ENCODE measurements at places on chromosomes 3 and 15.

DNA sequence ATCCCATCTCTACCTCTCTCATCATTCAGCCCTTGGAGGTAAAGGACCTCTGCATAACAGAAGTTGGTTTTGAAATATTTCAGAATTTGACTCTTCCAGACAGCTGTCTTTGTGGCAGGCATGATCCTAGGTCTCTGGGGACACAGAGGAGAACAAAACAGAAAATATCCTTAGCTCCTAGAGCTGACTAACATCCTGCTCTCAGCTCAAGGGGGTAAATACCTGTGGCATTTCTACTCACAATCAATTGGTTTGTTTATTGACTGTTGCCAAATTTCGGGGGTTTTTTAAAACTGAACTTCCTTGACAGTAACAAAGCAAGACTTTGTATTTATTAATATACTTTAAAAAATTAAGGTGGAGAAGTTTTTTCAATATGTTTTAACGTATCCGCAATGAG is 78.8 kb downstream of the EOMES start:
- no peak for DNase-seq

DNA sequence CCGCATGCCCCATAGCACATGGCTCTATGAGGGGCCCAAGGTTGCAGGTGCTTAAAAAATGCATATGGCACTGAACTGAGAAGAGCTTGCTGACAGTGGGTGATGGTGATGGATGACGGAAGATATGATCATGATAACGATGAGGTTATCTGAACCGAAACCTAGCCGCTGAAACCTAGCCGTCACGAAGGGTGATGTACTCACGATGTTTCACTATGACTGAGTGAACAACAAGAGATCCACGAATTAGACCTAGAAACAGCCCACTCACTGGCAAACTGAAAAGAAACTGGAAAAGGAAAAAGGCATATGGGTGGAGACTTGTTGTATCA is 57.6 kb upstream of the BCL6 start:
- no peak for DNase-seq

DNA sequence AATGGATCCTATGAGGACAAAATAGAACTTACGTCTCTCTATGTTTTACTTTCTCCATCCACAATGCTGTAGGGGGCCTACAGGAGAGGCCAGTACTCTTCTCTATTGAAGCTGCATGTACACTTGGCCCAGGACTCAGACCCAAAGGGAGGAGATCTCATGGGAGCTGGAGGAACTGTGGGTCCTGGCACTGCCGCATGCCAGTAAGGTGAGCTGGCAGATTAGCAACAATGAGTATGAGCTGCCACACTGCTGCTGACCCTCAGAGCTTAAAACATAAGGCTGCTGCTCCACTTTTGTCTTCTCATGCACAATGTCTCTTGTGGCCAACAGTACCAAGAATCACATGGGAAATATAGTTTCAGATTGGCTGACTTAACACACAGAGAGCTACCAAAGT is 57.8 kb upstream of the TBC1D5 start:
- DNase-seq, result no peak

- DNase-seq, result no peak
Observed at GRCh38 chr3:143000528-143000927, 842 bp upstream of the U2SURP start.

GRCh38 chr3:46194868-46195553 is 13.1 kb downstream of the CCR1 start:
- DNase-seq, result no peak

DNA sequence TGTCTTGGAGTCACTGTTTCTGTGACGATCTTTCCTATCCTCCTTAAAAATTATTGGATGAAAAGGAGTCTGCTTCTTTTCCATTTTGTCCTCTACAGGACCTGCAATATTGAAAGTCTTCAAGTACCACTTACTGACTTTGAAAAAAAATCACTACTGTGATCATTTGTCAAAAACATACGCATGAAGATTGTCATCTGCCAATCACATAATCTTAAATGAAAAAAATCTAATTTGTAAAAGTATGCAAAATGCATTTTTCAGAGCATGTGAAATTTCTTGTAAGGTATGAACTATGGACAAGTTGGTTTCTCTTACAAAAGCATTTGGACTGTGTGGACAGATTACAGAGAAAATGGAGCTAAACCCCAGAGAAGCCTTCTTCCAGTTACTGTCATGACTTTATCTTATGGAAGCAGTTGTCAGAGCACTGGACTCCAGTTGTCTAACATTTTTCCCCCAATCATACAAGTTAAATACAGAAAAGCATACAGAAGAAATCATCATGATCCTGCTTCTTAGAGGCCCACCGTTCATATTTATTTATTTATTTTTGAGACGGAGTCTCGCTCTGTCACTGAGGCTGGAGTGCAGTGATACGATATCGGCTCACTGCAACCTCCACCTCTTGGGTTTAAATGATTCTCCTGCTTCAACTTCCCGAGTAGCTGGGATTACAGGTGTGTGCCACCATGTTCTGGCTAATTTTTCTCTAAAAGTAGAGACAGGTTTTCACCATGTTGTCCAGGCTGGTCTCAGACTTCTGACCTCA is 3.4 kb upstream of the PXK start:
- DNase-seq, result no peak

- DNase-seq, result no peak
Observed at GRCh38 chr3:49930168-49930690, 618 bp upstream of the MON1A start.

- DNase-seq, result no peak
Observed at GRCh38 chr15:63476229-63476632, 28.2 kb upstream of the USP3 start.

DNA sequence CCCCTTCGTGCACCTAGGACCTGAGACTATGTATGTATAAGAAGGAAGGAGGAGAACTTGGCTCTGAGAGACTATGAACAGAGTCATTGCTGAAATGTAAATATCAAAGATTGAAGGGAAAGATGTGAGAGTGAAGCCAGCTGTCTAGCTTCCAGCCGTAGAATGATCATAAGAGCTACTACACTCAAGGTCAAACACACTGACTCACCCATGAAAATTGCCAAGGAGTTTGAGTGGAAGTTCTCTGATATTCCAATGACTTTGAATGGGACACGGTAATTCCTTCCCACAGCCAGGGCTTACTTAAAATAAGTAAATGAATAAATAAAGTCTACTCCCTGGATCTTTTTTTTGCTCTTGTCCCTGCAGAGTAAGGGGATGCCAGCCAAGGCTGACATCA is 398.9 kb upstream of the TPRG1 start:
- DNase-seq, result no peak

DNA sequence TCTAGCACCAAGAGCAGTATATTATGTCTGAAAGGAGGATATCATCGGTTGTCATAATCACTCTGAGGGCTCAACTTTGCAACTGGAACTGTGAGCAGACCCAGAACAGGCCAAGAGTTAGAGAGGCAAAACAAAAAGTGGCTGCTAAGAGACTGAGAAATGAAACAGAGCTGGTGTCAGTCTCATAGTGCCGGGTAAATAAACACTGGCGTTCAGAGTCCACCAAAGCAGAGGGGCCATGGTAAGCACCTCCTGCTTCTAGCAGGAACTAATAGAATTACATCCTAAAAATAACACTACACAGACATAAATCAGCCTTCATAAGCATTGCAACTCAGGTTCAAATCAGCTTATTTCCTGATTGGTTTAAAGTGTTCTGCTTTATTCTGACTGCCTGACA is 10.3 kb upstream of the IL12A start:
- no peak for DNase-seq

GRCh38 chr15:40991355-40991754 is 38.1 kb downstream of the CHAC1 start:
- DNase-seq, result no peak

GRCh38 chr3:157832588-157832987 is 273.6 kb downstream of the SHOX2 start:
- DNase-seq, result no peak

DNA sequence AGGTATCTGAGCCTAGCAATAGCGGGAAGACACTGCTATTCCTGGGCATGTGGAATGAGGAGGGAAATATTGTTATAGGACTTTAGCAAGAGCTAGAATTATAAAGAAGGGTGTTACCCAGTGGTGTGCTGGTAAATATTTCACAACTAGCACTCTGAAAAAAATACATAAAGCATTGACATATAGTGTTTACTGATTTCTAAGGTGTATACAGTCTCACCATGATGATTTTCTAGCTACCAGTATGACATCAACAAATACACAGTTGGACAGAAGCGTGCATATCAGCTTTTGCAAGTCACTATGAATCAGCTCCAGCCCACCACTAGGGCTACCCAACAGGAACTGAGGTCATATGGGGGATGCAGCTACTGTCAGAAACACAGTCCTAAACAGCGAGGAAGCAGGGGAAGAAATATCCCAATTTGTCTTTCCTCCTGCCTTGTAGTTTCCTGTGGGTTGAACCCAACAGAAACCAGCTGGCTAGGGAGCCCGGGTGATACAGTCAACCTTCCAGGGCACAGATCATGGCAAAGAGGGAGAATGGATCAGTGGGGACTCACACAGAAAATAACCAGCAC is 39.6 kb downstream of the HGD start:
- DNase-seq, result no peak

GRCh38 chr3:15497964-15498363 is 23.5 kb downstream of the COLQ start:
- DNase-seq, result no peak

DNA sequence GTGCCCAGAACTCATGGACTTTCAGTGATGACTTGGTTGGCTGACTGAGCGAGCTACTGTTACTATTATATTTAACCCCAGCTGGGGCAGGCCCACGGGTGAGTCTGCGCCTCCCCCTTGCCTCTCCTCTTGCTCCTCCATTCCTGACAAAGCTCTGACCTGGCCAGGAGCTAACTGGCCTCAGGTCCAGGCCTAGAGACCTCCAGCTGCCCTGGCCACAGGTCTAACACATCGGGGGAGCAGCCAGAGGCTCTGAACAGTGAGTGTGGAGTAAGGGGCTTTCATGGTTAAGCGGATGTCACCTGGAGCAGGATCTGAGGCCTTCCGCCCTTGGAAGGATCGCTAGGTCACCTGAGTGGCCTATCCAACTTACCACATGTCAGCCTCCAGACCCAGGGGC is 96.3 kb upstream of the HERC1 start:
- DNase-seq, result no peak

GRCh38 chr3:108133858-108134554 is 43.2 kb upstream of the CD47 start:
- DNase-seq, result no peak

DNA sequence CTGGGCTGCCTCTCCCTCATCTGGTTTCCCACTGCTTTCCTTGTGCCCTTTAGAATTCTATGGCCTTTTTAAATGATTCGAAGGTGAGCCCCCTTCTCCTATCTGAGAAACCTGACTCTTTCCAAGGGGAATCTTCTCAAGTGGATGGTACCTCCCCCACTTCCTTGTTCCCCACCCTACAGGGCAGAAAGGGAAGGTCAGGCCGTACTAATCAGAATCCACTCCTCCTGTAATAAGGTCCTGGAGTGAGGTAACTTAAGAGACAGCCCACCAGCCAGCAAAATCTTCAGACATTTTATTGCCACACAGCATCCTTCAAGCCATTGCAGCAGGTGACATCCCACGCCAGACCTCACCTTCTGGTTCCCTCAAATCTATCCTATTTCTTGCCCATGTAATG is 84.5 kb downstream of the MINAR1 start:
- DNase-seq, result no peak

DNA sequence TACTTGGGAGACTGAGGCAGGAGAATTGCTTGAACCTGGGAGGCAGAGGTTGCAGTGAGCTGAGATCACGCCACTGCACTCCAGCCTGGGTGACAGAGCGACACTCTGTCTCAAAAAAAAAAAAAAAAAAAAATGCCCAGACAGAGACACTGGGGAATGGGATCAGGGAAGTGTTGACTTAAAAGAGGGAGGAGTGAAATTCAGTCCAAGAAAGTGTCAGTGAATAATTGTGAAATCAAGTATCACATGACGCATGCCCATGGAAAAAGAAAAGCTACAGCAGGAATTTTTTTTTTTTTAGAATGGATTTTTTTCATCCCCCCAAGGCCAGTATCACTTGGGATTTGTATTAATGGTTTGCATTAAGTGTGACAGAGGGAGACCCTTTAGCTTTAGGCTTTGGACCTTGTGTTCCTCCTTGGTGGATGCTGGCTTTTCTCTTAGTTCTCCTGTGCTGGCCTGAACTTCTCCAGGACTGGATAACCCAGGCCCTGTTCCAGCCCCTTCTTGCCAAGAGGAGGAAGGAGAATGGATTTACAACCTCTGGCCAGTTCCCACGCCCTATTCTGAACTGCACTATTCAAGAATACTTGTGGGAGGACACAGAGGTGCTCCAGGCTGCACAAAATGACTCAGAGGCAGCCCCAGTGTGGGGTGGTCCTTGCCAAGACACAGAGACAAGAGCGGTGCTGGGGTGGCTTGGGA is 36.7 kb upstream of the ZNF774 start:
- DNase-seq, result no peak

GRCh38 chr3:31240013-31240412 is 292.7 kb upstream of the STT3B start:
- no peak for DNase-seq

DNA sequence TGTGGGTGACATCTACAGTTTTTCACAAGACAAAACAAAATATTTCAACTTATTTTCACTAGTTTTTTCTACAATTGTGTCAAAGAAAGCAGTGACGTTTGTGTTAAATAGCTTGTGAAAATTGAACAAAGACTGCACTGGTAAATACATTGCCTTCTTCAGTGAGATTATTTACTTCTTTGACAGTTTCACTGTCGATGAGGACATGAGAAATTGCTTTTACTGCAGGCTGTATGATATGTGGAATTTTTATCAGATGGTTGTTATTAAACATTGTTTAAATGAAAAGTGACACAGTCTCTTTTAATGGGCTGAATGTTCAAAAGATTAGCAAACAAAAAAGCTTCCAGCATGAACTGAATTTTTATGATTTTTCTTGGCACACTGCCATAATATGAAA is 773.9 kb upstream of the CADM2 start:
- DNase-seq, result no peak

GRCh38 chr3:173826901-173827609 is 429.5 kb downstream of the NLGN1 start:
- DNase-seq, result no peak

- DNase-seq, result no peak
Observed at GRCh38 chr3:63764511-63764910, 54.6 kb upstream of the C3orf49 start.

DNA sequence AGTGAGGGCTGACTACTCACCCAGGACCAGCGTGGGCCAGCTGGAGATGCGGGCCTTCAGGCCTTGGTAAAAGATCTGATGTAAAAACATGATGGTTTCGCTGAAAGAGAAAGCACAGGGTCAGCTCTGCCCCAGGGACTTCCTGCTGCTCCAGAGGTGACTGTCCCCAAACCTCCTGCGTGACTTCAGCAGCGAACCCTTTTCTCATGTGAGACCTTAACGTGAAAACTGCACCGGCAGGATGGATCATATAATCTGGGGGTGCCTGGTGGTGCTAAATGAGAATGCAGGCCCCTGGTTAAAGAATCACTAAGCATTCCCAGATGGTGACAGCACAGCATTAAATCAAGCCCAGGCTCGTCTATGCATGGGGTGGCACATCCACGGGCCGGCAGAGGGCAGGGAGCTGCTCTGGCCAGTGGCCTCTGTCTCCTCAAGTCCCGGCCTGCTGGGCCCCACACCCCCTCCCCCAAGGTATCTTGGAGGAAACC is 55.4 kb downstream of the RASGRF1 start:
- DNase-seq, result no peak

Data from cortex of kidney (tissue), 1 donor.